Globus pallidus (tissue), 1 donor: ENCODE measurements at places on chromosomes 12 and 14.

- DNase-seq: peak; percentile 14
Observed at GRCh38 chr12:89857652-89858274, 149.1 kb upstream of the ATP2B1 start.

DNA sequence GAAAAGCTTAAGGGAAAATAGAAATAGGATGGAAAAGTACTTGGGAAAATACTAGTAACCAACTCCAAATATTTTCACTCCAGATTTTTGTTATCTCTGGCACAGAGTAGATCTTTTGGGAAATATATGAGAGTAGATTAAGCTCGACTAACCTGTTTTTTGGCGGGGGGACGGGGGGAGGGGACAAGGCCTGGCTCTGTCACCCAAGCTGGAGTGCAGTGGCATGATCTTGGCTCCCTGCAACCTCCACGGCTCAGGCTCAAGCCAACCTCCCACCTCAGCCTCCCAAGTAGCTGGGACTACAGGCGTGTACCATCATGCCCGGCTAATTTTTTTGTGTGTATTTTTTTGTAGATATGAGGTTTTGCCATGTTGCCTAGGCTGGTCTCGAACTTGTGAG lies 4.8 kb downstream of the DHRS7 start:
- DNase-seq: no peak

DNA sequence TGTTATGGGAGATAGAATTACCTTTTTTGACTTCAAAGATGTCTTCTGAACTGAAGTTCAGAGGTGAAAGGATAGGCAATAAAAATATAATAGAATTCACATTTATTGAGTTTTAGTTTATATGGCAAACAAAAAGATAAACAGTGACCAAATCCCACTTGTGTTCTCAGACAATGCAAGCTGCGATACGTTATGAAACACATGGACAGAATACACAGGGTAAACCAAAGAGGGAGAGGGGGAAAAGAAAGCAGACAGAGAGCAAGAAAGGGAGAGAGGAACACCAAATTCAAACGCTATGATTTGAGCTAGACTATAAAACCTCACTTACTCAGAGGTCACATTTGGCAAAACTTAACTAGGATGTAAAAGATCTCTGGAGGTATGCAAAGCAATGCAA lies 238.2 kb upstream of the FLRT2 start:
- DNase-seq: no peak

DNA sequence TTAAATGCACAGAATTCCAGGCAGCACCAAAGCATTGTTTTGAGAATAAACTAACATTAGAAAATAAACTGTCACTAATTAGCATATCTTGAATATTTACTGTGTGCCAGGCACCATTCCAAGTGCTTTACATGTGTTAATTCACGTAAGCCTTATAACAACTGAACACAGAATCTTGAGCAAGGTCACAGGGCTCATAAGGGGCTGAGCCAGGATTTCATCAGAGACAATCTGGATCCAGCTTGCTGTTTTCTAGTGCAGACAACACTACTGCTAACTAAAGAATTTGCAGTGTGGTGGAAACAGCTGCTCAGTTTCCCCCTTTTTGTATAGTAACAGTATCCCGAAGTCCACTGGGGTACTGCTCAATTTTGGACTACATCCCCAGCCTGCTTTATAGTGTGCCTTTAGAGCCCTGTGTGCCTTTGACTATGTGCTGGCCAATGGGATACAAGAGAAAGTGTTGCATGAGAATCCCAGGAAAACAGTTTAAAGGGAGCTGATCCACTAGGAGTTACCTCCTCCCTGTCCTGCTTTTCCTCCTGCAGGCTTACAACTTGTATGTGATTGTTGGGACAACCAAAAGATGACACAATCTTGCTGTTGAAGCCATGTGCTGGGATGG lies 36.0 kb upstream of the RMST start:
- DNase-seq: no peak

DNA sequence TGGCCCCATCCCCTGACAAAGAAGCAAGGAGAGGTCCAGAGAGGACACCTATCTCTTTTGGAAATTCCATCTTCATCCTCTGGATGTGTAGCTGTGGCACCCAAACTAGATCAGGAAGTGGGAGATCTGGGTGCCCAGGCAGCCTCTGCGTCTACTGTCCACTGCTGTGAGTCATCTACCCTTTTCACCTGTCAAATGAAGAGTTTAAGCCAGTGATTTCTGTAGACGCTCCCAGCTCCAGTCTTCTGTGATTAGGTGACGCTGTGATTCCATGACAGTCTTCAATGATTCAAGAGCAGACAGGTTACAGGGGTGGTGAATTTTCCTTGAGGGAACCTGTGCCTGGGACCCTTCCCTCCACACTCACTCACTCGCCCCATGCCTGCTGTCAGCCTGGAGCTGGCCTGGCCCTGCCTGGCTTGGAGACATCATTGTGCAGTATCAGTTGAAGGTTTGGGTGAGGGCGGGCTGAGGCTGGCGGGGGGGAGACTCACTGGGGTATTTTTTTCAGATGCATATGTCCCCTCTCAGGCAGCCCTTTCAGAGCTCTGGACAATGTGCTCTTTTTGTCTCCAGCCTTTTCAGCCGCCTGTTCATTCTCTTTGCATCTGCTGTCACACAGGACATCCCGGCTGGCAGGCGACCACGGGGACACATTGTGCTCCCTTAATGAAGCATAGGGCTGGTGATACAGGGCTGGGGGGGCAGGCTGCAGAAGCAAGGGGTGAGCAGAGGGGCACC lies 56.8 kb upstream of the PARP11 start:
- DNase-seq: peak; percentile 11

- no peak for DNase-seq
Observed at GRCh38 chr14:24674204-24674970, 40.4 kb upstream of the GZMB start.

GRCh38 chr14:93723001-93723400 lies 65.3 kb downstream of the PRIMA1 start:
- no peak for DNase-seq

DNA sequence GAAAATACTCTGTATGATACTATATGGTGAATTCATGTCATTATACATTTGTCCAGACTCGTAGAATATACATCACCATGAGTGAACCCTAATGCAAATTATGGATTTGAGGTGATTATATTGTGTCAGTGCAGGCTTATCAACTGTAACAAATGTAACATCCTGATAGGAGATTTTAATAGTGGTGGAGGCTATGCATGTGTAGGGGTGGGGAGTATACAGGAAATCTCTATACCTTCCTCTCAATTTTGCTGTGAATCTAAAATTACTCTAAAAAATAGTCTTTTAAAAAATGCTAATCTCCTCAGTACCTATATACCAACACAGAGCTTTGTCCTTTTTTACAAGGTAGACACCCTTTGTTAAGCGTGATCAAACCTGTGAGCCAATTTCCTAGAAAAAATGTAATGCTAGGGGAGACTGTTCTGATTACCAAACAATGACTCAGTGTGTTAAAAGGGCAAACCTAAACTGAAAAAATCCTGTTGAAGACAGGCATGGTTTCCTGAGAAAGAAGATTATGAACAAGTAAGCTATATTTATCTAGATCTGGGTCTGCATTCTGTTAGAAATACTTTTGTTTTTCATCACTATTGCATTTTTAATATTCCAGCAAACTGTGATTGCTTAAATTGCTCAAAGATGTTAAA lies 170.9 kb downstream of the DUSP6 start:
- DNase-seq: no peak

GRCh38 chr12:68294251-68294650 lies 37.9 kb downstream of the MDM1 start:
- no peak for DNase-seq

DNA sequence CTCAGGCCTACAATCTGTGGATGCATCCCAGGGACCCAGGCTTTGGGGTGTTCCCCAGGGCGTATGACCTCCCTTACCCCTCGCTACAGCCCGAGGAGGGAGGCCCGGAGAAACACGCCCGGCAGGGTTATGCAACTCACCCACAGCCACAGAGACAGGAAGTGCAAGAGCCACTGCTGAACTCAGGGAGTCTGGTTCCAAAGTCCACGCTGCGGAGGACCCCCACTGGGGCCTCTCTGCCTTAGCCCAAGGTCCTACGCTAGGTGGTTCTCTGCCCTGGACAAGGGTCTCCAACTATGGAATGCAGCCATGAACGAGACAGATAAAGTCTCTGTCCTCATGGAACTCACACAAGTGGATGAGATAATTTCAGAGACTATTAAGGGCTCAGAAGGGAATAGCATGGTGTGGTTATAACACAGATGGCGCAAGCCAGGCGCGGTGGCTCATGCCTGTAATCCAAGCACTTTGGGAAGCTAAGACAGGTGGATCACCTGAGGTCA lies 11.3 kb downstream of the SCARB1 start:
- DNase-seq: no peak

- DNase-seq: no peak
Observed at GRCh38 chr12:75444429-75445136, 36.0 kb upstream of the GLIPR1 start.

GRCh38 chr14:55438066-55438683 lies 2.2 kb downstream of the TBPL2 start:
- DNase-seq: no peak

- DNase-seq: no peak
Observed at GRCh38 chr12:10406725-10407124, 2.8 kb downstream of the KLRC4 start.

DNA sequence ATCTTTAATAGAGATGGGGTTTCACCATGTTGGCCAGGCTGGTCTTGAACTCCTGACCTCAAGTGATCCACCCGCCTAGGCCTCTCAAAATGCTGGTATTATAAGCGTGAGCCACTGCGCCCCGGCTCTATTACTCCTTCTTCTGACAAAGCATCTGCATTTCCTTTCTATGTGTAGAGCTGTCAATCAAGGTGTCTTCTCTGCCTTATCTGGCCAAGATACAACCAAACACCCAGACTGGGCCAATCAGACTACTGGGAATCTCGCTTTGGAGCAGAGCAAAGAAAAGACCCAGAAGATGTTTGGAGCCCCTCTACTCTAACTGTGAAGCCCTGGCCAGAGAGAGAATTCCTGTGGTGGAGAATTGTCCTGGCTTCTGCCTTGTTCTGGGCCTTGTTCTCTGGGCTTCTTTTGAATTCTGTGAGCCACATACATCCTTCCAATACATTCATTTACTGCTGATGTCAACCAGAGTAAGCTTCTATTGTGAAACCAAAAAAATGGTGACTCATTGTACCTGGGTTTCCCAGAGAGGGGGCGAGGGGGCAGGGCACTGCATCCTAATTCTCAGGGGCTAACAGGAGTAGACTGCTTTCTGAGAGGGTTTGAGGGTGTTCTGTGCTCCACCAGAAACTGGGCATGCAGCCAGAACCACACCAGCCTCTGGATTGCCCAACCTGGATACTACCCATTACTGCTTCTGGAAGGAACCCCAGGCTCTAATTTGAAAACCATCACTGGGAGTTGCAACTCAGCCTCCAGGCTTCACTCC lies 18.8 kb upstream of the FLVCR2 start:
- DNase-seq: no peak

DNA sequence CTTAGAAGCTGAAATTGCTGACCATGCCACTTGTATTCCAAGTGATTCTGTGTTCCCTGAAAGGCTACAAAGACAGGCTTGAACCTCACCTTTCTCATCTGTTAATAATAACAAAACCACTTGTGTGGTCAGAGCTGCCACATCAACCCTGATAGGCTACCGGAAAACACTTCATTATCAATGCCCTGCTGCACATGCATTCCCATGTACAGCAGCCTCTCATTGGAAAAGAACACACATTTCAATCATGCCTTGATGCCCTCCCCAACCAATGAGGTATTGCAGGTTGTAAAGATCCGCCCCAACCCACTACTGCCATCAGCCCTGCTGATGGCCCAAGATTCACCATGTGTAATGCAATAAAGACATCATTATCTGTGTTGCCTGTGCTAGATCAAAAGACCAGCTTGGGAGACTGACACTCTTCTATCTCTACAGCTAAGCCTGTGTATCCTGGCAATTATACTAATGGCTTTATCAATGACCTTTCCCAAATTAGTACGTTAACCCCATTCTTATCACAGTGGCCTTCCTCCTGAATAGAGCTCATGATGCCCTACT lies 2.8 kb downstream of the GPR19 start:
- DNase-seq: no peak

DNA sequence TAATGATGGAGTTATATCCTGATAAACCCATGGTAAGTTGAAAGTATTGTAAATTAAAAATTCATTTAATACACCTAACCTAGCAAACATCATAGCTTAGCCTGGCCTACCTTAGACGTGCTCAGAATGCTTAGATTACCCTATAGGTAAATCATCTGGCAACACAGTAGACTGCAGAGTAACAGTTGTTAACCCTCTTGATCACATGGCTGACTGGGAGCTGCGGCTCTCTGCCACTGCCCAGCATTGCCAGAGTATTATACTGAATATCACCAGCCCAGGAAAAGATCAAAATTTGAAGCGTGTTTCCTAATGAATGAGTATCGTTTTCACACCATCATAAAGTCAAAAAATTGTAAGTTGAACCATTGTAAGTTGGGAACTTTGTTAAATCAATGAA lies 17.8 kb upstream of the TMPRSS12 start:
- no peak for DNase-seq

GRCh38 chr12:56935157-56935556 lies 949 bp upstream of the SDR9C7 start:
- DNase-seq: no peak

DNA sequence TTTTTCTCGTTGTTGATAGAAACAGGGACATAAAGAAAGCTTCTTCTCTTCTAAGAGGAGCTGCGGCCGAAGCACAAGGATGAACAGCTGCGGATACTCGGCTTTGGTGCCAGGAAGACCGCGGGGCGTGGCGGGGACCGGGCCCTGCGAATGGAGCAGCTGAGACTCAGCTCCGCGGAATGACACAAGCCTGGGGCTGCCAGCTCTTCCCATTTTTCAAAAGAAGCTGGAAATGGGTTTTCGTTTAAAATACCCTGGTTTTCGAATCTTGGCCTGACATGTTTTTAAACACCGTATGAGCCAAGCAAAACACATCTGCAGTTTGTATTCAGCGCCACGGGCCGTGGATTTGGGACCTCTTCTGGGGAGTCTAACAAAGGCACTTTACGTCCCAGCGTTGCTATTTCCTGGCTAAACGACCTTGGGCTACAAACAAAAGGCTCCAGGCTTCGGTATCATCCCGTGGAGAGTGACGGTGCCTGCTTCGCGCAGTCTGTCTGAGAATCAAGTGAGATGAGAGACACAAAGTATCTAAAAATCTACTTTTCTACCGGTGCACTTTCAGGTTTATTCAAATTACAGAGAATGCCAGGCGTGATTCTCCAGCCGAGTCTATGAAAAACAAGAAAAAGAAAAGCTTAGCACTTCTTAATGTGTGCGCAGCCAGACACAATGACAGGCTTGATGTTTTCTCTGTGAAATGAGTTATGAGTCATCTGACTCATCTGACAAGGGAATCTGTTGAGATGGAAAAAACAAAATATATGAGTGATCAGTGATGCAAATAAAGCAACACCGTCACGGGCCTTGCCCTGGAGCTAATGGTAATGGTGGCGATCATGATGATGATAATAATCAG lies 114.0 kb upstream of the TMEM132D start:
- peak; percentile 87 for DNase-seq

- DNase-seq: no peak
Observed at GRCh38 chr12:128971802-128972201, 118.5 kb downstream of the GLT1D1 start.

GRCh38 chr14:95098984-95099599 lies 58.2 kb downstream of the DICER1 start:
- peak; percentile 84 for DNase-seq
